ENCODE measurements at places on chromosomes 2 and 18.
A peak's percentile ranks its signal among the peaks of the same experiment; 100 is the strongest.

GRCh38 chr2:212001325-212001724, 537.3 kb downstream of the ERBB4 start:
- no peak for DNase-seq

GRCh38 chr2:113799375-113799774, 42.9 kb upstream of the SLC35F5 start:
- DNase-seq, result no peak

- DNase-seq, result no peak
Observed at GRCh38 chr2:55999790-56000189, 76.2 kb upstream of the EFEMP1 start.

DNA sequence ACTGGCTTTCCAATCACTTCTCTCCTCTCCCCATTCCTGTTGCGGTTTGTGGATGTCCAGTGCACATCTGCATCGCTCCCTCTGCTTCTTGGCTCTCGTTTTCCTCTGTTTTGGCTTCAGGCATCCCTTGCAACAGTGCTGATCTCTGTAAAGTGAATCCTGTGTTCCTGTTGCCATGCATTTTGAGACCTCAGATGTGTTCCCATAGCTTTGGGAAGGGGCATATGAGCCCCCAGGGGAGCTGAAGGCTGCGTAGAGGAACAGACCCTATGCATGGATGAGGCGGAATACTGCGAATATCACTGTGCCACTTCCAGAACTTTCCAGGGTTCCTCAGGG, 168.4 kb upstream of the HAAO start:
- no peak for DNase-seq

- no peak for DNase-seq
Observed at GRCh38 chr2:235086481-235087184, 134.8 kb downstream of the SH3BP4 start.

DNA sequence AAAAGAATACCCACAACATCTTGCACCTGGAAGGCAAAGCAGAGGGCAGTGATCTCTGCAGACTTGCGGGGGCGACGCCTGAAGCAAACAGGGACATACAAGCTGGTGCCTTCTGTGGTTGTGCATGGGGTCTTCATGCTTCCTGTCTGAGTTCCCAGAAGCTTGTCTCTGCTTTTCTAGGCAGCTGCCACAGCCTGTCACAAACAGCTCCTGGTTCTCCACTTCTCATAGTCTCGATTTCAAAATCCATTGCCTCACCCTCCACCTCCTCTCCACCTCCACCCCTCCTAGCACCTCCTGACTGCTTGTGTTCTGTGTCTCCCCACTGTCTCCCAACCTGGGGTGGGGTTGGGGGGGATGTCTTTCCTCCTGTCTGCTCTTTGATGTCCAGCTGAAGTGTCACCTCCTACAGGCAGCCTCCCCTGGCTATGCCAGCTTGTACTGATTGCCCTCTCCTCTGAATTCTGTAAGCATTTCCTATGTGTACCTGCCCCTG, 1.7 kb upstream of the PROC start:
- peak; percentile 31 for DNase-seq

DNA sequence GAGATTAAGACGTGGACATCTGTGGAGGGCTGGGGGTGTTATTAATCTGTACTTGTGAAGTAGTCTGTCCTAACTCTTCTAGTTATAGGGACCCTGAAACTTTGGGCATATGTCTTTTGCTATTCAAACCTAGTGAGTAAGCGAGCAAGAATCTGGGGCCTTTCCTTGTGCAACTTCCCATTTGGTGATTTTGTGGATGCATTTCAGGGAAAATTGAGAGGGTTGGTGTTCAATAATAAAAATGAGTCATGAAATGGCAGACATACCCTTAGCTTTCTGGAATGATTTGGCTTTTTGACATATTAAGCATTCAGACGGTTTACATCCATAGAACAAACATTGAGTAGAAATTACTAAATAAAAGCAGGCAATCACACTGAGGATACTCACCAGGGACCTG, 17.0 kb downstream of the COL4A4 start:
- DNase-seq, result no peak

GRCh38 chr2:47076586-47077441, 78.3 kb downstream of the STPG4 start:
- DNase-seq, result no peak

GRCh38 chr2:100616841-100617390, 54.1 kb downstream of the PDCL3 start:
- no peak for DNase-seq
